ENCODE measurements at places on chromosomes 6 and 20.

GRCh38 chr6:160265869-160266476, 7.4 kb upstream of the SLC22A2 start:
- no peak for DNase-seq

GRCh38 chr20:33387177-33387576, 14.1 kb downstream of the CDK5RAP1 start:
- DNase-seq, result no peak

DNA sequence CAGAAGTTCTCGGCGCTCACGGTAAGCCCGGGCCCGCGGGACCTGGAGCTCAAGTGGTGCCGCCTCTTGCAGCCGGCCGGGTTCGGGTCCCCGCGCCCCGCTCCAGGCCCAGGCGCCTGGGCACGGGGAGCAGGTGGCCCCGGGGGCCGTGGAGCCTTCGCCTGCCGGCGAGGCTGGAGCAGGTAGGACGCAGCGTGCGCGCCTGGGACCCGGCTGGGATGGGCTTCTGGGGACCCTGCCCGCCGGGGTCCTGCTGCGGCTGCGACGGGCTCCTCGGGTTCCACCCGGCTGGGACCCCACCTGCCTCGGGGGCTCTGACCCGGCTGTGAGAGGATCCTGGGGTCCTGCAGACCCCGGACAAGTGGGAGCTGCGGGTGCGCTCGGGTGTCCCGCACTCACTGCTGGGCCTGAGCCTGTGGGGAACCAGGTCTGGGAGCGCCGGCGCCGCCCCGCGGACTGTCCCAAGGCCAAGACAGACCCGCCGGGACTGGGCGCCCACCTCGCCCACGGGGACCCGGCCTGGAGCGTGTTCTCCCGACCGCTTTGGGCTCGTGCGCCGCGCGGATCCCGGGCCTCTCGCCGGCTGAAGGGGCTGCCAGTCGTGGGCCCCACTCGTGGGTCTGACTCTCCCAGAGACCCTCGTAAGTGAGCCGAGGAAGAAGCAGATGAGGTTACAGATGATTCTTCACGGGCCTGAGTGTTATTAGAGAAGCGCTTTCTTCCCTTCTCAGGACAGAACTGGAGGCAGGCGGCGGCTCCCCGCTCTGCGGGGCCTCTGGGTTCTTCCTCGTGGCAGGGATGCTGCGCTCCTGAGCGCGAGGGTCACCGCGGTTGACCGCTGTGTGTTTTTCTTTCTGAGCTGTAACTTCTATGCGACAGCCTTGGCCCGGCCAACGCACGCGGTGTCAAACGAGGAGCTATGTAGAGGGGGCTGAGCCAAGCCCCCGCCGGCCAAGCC, 729 bp downstream of the SMOC2 start:
- no peak for DNase-seq

GRCh38 chr20:29298759-29299613, 1958.5 kb upstream of the DEFB115 start:
- no peak for DNase-seq

DNA sequence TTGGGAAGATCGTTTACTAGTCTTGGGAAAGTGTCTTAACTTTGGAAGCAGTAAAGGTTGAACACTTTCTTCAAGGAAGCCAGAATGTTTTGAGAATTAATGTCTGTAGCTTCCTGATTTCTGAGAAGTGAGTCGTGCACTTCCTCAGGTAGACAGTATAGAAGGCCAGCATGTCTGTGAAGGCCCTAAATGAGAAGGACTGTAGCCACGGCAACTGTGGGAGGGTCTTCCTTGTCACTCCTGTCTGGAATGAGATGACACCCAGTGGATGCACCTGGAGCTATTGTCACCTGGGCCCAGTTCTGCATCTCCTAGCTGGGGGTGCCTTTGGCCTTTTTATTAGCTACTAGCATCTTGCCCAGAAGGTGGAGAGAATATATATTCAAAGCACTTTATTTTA, 8.8 kb downstream of the STX16 start:
- no peak for DNase-seq

DNA sequence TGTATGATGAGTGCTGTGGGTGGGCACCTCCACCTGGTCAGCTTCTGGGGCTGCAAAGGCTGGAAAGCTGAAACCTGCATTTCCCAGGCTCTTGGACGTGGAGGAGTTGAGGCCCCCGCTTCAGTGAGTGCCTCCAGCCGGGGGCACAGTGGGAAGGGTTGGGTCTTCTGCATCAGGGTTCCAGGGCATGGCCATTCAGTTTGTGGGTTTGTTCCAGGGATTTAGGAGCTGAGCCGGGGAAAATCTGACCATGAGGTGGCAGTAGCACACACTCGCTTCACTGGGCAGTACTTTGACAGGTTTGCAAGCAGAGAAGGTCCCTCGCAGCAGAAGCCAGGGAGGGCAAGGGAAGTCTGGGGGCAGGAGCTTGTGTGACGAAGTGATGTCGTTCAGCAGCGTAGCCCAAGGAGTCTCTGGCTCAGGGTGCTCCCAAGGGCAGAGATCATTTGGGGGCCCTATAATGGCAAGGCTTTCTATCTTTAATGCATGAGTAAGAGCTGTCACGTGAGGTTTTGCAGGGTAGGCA, 69.5 kb upstream of the SULF2 start:
- no peak for DNase-seq

- DNase-seq, result no peak
Measured at GRCh38 chr6:16286151-16286522, 47.8 kb downstream of the GMPR start.

GRCh38 chr20:24679448-24680047, 210.1 kb downstream of the SYNDIG1 start:
- no peak for DNase-seq

DNA sequence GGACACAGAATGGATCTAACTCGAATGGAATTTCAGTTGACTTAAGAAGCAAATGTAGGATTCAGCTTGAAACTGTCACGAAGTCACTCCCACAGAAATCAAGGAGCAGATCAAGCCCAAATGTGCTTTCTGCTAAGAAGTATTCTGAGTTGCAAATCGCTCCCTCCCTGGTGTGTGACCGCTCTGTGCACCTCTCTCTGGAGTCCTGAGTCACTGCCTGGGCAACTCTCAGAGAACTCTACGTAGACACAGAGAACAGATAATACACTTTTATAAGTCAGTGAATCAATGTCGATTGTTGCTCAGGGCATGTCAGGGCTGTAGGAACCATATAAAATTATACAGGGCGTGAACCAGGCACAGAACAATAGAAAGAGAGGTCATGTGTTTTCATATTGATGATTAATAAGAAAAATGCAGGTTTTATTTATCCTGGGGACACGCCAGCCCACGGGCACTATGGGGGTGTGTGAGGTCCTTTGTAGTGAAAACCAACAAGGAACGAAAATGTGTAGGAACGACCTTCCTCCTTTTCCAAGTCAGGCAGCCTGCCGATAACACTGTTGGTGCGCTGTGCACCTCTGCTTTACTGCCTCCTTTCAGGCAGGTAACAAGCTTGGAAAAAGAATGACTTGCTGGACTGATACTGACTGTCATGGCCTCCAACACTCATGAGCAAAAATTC, 248.1 kb upstream of the FOXQ1 start:
- DNase-seq, result no peak

DNA sequence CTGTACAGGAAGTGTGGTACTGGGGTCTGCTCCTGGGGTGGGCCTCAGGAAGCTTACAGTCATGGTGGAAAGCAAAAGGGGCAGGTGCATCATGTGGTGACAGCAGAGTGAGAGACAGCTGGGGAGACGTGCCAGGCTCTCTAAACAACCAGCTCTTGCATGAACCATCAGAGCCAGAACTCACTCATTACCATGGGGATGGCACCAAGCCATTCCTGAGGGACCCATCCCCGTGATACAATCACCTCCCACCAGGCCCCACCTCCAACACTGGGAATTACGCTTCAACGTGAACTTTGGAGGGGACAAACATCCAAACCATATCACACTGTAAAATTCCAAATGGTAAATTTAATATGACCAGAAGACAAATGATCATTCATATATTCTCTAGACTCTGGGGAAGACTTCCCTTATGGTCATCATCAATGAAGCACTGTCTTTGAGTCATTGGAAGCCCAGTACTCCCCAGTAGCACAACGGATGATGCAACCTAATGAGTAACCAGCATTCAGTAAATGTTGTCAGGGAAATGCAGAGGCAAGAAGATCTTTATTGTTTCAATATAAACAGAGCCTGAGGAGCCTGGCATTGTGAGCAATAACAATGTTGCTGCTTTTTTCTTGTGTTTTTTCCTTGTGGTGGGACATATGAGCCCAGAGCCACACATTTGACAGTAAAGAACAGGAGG, 48.2 kb upstream of the RALY start:
- DNase-seq, result no peak

GRCh38 chr6:100806296-100806695, 74.8 kb downstream of the ASCC3 start:
- no peak for DNase-seq

DNA sequence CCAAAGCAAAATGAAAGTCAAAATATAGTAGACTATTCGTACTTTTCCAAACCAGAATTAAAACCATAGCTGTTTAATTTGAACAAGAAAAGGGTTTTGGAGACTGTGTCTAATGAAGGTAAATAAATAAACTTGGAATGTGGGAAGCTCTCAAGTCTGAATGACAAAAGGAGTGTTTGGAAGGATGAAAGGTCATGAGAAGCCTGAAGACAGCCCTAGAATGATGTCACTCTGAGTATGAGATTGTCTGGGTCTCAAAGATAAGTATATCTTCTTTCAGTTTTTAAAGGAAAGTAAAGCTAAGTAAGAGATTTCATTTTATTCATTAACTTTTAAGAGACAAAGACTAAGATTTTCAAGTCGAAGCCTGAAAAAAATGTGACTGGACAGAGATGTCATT, 72.9 kb downstream of the RFX6 start:
- DNase-seq, result no peak

GRCh38 chr6:21263531-21264287, 329.8 kb upstream of the SOX4 start:
- no peak for DNase-seq

- no peak for DNase-seq
Measured at GRCh38 chr6:142845624-142846458, 99.1 kb downstream of the HIVEP2 start.

GRCh38 chr6:152348116-152348515, 289.0 kb downstream of the SYNE1 start:
- DNase-seq, result no peak

DNA sequence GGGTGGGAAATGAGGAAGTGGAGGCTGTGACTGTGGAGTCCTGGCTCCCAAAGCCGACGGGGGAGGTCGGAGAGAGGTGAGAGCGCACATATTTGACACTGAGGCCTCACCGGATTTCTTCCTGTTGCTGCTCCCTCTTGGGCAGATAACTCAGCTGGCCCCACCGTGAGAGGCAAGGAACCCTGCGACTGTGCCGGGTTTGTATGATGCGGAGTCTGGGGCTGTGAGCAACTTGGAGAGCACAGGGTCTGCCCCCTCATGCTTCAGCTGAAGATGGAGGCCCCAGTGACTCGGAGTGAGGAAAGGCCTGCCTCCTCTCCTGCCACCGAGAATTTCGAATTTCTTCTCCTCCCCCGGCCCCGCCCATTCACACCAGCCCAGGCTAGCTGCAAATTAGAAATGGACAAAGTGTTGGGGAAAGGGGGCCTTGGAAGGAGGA, 160.6 kb downstream of the GRM4 start:
- DNase-seq, result no peak

GRCh38 chr20:16661756-16662155, 68.1 kb upstream of the SNRPB2 start:
- no peak for DNase-seq

DNA sequence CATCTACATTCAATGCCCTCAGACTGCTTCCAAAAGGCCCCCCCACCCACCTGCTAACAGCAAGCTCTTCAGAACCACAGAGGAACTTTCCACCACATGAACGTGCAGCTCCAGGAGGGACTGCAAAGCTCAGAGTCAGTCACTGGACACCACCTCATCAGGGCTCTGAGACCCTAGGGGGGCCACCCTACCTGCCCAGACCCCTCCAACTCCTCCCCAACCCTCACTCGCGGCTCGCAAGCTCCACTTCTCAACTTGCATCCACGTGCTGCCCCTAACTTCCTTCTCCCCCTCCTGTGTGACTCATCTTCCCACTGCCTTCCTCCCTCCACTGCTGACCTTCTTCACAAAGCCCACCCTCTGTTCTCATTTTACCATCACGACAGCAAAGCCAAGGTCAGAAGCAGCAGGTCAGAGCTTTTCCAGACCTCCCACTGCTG, 6.5 kb downstream of the MBOAT1 start:
- no peak for DNase-seq

DNA sequence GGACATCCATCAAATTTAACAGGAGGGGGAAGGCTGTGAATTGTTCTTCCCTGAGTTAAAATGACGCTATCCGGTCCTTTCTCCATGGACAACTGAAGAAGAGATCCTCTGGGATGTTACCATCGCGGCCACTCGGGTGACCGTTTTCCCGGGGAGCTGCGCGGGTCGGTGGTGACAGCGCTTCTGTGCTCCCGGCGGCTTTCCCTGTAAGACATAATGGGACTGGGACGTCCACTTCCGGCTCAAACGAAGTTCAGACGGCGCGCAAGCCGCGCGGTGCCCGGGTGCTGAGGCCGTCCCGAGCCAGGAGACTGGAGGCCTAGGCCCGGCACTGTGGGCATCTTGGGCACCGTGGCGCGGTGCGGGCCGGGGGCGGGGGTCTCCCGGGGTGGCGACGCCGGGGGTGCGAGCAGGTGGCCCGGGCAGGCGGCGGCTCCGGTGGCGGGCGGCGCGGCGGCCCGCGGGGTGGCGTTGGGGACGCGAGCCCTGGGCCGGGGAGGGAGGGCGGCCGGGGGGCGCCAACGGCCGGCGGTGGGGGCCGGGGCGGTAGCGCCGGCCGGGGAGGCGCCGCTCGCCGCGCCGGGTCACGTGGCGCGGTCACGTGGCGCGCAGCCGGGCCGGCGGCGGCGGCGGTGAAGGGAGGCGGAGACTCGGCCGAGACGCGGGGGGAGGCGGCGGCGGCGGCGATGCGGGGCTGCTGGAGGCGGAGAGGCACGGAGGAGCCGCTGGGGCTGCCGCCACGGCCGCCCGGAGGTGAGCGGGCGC, 63.6 kb downstream of the GTF2H5 start:
- peak; percentile 52 for DNase-seq

DNA sequence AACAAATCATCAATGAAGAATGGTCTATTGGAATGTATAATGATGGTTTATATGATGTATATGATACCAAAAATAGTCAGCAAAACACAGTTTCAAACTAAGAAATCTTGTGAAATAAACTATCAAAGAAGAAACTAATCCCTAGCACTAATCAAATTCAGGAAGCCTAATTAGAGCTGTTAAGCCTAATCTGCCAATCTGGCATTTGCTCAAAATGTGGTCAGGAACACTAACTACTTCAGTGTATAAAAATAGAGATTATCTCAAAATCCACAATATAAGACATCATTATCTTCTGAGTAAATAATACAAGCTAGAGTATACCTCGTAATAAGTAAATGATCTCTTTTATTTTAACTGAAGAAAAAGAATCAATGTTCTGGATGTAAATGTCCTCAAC, 12.8 kb upstream of the AKAP7 start:
- no peak for DNase-seq

DNA sequence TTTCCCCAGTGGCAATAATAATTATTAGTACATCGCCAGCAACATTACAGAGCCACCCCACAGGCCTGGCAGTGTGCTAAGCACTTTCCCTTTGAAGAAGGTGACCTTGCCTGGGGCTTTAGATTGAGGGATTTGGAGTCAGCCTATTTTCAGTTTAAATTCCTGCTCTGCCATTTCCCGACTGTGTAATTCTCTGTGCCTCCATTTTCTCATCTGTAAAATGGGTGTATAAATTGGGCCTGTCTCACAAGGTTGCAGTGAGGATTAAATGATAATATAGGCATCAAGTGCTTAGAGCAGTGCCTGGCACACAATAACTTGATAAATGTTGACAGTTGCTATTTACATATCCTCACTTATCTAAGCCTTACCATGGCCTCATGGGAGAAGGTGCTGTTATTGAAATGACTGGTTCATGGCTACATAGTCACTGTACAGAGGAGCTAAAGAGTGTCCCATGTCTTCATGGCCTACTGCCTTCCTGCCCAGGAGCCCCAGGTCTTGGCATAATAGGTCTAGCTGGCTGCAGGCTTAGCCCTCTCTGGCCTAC, 5.1 kb upstream of the SCRT2 start:
- DNase-seq, result no peak
